ENCODE measurements at places on chromosomes 7 and 10.

- DNase-seq: no peak
Measured at GRCh38 chr7:100723732-100724275, 3.5 kb downstream of the EPO start.

GRCh38 chr10:70950037-70950436 is 61.7 kb upstream of the PCBD1 start:
- DNase-seq: no peak

DNA sequence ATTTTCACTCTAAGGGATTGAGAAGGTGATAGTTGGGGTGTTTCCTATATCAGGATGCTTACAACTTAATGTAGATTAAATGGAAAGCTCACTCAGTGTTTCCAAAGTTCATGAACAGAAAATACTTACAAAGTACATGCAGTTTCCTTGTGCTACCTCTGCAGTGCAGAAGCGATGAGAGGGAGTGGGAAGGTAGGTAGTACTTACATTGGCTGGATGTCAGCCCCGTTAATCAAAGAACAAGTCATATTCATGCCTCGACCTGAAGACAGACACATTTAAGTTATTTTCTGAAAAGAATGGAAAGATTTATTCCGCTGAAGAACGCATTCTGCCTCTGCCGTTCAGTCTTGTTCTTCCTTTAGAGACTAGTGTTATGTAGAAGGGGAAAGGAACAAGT is 93.1 kb downstream of the ZMYND11 start:
- no peak for DNase-seq

DNA sequence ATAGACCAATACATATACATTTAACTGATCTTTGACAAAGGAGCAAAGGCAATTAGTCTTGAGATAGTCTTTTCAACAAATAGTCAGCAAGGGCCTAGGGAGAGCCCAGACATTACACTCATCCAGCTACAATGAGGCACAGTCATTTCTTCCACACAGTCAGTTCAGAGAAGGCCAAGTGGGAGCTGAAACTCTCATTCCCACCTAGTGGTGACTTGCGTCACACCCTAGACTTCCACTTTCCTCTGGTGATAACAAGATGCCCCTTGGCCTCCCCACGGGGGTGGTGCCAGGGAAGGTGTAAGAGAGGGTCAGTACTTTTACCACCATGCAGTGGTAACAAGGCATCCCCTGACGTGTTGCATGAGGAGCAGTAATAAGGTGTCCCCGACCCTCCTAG is 8.0 kb downstream of the FRMPD2 start:
- no peak for DNase-seq

DNA sequence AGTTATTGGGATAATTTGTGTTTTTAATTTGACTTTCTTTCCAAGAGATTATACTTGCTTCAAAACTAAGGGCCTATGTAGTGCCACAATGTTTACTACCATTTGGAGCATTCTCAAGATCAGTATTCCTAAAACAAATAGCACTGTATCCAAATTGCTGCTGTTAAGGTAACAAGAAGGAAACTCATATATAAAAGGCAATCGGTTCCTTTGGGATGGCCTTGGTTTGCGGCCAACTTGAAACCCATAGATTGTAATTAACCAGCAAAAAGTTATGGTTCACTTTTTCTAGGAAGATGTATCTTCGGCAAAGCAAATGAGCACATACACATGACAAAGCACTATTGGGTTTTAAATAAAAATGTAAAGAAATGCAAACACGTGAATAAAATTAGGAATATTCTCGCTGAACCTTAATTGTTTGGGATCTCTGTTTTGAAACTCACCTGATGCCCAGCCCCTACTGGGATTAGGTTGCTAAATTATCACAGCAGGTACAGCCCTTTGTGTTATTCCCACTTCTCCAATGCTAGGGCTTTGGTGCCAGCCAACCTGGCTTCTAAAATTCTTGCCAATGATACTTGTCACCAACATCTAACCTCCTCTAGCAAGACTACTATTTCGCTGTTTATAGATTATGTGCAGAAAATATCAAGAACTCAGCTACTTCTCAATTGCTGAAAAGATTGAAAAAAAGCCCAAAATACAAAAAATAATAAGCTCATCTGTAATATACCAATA is 16.0 kb downstream of the CDNF start:
- DNase-seq: no peak

GRCh38 chr7:55657654-55658053 is 85.4 kb upstream of the VOPP1 start:
- no peak for DNase-seq

DNA sequence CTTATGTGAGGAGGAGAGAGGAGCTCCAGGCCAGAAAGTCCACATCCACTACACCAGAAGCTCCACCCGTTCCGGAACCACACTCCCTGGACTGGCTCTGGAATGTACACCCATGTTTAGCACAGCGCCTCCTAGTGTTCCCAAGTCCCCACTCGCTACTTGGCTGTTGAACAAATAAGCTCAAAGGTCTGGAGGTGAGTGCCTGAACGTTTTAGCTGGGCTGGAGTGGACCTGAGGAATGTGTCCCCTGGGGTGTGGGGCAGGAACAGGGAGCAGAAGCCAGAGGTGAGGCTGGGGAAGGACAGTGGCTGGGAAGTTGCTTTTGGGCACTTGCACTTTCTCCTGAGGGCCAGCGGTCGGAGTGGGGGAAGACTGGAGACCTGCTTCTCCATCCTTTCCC is 164.1 kb upstream of the CDCA7L start:
- peak; percentile 60 for DNase-seq

- no peak for DNase-seq
Measured at GRCh38 chr10:78520737-78521430, 487.2 kb downstream of the RPS24 start.

DNA sequence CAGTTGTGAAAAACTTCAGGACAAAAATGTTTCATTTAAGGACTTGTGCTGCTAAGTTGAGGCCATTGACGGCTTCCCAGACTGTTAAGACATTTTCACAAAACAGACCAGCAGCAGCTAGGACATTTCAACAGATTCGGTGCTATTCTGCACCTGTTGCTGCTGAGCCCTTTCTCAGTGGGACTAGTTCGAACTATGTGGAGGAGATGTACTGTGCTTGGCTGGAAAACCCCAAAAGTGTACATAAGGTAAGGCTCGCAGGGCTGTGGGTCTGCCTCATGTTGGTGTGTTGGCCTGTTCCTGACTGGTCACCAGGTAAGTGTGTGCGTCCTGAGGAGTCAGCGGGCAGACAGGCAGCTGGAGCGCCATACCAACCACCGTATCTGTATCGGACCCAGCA is 17.9 kb downstream of the OGDH start:
- no peak for DNase-seq

DNA sequence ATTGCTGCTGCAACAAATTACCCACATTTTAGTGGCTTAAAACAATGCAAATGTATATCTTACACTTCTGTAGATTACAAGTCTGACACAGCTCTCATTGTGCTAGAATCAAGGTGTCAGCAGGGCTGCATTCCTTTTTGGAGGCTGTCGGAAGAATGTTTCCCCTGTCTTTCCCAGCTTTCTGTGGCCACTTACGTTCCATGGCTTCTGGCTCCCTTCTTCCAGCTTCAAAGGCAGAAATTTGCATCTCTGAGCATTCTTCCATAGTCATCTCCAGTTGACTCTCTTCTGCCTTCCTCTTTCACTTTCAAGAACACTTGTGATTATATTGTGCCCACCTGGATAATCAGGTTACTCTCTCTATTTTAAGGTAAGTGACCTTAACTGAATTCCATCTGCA is 125.3 kb downstream of the GPR158 start:
- DNase-seq: no peak

GRCh38 chr7:129317450-129317849 is 92.6 kb downstream of the AHCYL2 start:
- no peak for DNase-seq

GRCh38 chr7:84682543-84682942 is 488.0 kb upstream of the SEMA3A start:
- no peak for DNase-seq

- DNase-seq: no peak
Measured at GRCh38 chr7:155951554-155952158, 139.4 kb upstream of the SHH start.

- DNase-seq: no peak
Measured at GRCh38 chr10:47195274-47195885, 104.6 kb upstream of the GDF10 start.

DNA sequence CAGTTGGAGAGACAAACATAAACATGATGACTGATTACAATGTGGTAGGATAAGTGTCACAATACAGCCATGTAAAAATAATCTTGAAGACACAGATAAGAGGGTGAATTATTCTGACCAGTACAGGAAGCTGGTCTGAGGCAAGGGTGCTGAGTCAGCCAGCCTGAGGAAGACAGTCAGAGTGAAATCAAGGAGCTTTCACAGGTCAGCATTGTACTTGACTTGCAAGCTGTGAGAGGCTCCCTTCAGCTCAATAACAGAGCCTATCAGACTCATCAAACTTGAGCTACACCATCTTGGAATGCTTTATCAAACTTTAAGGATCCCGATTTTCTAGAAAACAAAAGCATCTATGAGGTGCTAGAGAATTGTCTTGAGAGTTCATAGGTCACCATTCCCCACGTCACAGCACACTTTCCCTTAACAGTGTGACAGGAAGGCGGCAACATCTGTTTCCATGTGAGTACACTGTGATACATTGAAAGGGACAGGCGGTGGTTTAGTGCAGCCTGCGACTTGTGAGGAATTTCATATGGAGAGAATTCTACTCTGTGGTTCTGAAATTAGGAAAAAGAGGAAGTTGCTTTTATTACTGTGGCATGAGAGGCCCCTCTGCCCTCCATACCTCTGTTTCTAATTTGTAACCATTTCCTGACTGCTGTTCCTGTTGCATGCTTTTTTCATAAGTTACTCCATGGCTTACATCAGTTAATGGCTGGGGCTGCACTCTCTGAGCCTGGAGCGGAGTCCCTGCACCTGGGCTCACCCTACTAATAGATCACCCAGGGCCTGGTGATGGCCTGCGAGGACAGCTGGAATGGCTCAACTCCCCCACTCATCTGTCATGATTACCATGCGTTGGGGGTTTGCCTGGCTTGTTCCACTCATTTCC is 417.1 kb downstream of the SUGCT start:
- no peak for DNase-seq

- no peak for DNase-seq
Measured at GRCh38 chr7:44971902-44972441, 6.8 kb downstream of the MYO1G start.

- no peak for DNase-seq
Measured at GRCh38 chr7:92634205-92634604, 44.0 kb upstream of the FAM133B start.

- no peak for DNase-seq
Measured at GRCh38 chr7:134831862-134832261, 52.4 kb downstream of the CALD1 start.

DNA sequence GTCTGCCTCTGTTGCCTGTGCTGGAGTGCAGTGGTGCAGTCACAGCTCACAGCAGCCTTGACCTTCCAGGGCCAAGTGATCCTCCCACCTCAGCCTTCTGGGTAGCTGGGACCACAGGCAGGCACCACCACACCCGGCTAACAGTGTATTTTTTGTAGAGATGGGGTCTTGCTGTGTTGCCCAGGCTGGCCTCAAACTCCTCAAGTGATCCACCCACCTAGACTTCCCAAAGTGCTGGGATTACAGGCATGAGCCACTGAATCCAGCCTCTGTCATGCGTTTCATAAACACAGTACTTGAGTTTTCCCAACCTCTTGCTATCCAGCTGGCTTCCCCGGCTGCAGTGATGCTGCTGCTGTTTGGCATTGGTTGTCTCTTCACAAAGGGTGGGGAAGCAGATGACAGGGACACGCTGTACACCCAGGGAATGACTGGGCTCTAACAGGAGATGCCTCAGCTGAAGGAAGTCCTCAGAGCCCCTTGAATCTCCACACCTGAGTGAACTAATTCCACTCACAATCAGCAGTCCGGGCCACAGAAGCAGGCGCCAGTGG is 191.5 kb downstream of the DIP2C start:
- no peak for DNase-seq

- DNase-seq: no peak
Measured at GRCh38 chr7:20470082-20470481, 139.4 kb downstream of the ITGB8 start.

- peak; percentile 5 for DNase-seq
Measured at GRCh38 chr7:12771378-12771877, 84.0 kb downstream of the ARL4A start.

DNA sequence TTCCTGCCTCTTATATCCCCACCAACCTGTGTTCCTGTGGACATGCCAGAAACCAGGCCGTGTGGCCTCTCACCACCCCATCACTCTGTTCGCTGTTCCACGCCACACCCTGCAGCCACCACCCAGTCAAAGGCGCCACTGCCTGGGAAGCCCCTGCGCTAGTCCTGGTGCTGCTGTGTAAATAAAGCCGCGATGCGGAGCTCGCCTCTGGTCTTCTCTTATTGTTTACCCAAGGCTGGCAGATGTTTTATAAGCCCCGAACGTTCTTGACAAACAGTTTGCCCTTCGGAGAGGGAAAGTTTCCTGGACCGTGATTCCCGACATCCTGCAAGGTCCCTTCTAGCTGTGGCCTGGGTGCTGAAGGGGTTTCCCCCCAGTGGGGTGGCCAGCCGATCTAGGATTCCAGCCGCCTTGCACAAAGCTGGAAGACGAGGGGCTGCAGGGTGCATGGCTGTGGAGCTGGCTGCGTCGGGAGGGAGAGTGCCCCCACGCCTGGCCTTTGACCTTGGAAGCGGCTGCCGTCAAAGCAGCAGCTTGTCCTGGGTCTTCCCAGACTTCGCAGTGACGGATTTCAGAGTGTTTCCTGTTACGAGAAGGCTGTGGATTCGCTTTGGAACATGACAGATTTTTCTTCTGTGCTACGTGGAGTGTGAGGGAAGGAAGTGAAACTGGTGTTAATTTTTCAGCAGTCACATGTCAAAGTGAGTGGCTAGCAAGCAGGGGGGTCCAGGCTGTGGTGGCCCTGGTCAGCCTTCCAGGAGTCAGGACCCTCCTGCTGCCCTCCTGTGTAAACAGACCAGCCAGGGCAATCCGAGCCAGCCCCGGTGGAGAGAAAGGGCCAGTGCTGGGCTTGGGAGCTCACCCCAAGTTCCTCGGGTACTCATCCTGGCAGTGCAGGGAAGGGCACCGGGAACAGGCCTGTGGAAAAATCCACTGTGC is 61.6 kb downstream of the LHPP start:
- DNase-seq: no peak

DNA sequence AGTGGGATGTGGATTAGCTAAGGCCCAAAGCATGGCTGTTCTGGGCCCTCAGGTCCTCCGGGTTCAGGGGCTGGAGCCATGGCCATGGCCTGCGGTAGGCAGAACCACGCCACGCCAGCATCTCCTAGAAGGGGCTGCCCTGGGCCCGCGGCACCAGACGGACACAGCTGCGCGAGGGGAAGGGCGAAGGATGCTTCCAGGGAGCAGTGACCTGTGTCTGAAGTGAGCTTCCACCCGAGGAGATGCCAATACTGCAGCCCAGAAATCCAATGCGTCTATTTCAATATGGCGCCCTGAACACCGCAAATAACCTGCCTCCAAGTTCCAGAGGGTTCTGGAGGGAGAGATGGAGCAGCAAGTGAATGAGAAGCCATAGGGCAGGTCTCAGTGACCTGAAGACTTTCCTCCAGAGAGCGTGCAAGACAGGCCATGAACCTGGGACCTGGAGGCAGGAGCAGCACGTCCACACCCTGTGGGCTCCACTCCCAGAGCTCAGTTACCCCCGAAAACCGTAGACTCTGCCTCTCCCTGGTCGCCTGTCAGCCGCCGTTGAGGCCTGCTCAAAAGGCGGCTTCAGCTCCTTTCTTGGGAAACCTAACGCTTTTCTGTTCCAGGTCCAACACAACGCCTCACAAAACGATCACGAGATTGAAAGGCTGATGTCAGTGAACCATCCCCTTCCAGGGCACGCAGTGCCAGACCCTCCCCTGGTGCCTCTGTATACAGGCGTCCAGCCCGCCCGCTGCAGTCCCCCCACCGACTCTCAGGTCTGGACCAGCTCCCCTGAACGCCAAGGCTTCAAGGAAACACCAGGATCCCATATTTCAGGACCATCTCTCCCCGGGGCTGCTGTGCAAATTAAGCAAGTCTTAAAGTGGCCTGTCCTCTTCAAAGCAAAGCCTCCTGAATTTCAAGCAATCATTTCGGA is 37.4 kb downstream of the AMZ1 start:
- DNase-seq: no peak
